ENCODE measurements at places on chromosomes 12 and 14.
A peak's percentile ranks its signal among the peaks of the same experiment; 100 is the strongest.

- DNase-seq, result no peak
Measured at GRCh38 chr12:117986705-117987469, 18.1 kb upstream of the KSR2 start.

DNA sequence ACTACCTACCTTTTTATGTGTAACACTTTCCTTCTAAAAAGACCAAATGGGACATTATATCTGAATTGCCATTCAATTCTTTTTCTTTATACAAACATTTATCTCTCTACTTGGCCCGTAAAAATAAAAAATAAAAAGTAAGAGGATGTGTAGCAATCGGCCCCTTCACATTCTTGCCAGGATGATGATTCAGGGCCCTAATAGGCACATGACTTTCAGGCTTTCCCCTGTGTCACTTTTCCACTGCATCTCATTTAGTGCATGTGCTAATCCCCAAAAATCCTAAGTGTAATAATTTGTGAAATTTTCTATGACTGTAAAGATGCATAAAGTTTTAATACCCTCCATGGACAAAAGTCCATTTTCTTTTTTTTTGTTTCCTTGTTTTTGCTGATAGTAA, 23.0 kb upstream of the ATP2B1 start:
- DNase-seq, result peak; percentile 67

DNA sequence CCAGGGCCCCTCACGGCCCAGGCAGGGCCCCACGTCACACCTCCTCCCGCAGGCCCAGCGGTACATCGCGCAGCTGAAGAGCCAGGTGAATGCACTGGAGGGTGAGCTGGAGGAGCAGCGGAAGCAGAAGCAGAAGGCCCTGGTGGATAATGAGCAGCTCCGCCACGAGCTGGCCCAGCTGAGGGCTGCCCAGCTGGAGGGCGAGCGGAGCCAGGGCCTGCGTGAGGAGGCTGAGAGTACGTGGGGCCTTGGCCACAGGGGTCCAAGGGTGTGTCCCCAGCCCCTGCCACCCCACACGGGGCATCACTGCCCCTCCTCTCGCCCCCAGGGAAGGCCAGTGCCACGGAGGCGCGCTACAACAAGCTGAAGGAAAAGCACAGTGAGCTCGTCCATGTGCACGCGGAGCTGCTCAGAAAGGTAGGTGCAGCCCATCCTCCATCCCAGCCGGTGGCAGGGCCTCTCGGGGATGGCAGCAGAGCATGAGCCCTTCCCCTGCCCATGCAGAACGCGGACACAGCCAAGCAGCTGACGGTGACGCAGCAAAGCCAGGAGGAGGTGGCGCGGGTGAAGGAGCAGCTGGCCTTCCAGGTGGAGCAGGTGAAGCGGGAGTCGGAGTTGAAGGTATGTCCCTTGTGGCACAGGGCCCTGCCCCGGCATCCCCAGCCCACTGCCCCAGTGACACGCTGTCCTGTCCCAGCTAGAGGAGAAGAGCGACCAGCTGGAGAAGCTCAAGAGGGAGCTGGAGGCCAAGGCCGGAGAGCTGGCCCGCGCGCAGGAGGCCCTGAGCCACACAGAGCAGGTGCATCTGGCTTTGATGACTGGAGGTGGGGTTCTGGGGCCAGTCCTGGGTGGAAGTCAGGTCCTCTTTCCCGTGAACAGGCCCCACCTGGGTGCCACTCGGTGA, 20.9 kb downstream of the HIP1R start:
- no peak for DNase-seq

DNA sequence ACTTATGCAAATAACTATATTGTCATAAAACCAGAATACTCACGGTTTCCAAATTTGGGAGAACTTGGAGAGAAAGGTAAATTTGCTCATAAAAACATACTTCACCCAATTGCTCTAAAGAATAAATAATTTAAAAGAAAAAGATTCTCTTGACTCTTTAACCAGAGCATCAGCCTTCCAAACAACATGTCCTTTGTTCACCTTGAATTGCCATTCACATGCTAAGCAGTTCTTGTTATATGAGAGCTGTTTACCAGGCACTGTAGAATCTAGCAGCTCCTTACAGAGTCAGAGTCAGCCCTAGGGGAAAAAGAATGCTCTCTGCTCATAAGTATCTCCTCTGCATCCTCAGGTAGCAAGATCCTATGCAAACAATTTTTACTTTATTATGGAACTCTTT, 10.2 kb downstream of the SLCO1A2 start:
- no peak for DNase-seq

DNA sequence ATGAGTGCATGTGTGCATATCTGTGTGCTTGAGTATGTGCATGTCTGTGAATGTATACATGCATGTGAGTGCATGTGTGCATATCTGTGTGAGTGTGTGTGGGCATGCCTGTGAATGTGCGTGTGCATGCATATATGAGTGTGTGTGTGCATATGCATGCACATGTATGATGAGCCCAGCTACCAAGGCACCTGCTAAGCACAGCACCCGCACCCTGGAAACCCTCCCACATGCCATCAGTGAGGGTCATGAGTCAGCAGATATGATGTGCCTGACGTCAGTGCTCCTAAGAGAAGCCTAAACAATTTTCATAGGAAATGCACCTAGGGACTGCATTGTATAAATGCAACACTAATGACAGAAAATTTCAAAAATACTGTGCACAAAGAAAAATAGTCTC, 151.1 kb downstream of the KIF26A start:
- DNase-seq, result no peak

DNA sequence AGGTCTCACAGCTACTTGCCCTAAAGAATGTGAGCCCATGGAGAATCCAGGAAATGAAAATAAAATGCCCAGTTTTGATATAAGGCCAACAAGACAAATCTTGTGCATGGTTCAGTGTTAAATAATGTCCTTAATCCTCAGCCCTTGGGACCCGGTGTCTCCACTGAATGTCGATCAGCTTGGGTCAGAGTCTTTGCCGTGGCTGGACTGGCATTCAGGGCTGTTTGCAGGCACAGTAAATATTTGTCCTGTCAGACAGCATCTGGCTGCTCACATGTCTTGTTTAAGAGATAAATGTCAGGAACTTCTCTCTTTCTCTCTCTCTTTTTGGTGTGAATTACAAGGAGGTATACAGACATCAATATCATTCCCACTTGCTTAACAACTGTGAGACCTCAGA, 452.5 kb downstream of the FUT8 start:
- DNase-seq, result no peak

- DNase-seq, result no peak
Measured at GRCh38 chr14:34700622-34701130, 13.7 kb downstream of the CFL2 start.

- no peak for DNase-seq
Measured at GRCh38 chr12:122072031-122072970, 6.3 kb upstream of the MLXIP start.

DNA sequence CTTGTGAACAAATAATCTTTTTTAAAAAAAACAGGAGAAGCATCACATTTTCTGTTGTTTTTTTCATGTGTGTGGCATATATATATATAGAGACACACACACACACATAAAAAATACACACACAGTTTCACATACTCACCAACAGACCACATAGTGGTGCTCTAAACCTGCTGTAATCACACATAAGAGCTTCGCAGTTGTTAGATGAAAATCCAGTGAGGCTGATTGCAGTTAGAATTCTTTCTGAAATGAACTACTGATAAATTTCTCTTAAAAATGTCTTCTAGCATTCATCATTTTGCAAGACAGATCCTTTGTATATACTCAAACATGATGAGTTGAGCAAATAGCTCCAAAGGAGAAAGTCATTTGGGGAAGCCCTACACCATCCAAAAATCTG, 434.3 kb upstream of the STXBP6 start:
- DNase-seq, result no peak

DNA sequence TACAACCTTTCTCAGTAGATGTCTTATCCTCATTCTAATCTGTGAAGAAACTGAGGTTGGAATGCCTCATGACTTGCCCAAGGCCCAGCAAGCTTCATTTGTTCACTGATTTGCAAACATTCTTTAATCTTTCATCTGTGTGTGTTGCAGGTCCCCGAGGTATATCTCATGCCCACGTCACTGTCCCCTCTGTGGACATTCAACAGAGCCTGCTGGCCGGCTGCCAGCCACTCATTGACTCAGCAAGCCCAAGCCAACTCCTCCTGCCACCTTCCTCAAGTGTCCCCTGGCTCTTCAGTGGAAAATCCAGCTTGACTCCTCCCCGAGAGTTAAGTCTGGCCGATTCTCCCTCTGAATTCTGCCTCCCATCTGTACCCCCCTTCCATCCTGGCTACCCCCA, 1.9 kb upstream of the DCAF4 start:
- DNase-seq, result no peak

GRCh38 chr14:89613260-89614008, 196.4 kb upstream of the FOXN3 start:
- no peak for DNase-seq

DNA sequence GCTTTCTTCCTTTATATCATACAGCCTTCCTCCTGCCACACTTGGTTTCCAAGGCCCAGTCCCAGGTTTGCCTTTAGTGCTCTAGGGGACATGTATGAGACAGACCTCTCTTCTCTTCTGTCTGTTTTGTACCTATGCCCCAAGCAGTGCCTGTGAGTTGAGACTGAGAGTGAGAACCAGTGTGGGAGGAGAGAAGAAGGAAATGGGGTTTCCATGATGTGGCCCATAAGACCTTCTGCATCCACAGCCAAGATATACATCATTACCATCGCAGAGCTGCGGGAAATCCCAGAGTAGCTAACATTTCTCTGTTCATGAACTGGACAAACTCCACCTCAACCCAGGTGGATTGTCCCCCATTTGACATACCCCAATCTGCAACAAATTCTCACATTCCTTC, 2.8 kb downstream of the TESPA1 start:
- no peak for DNase-seq

DNA sequence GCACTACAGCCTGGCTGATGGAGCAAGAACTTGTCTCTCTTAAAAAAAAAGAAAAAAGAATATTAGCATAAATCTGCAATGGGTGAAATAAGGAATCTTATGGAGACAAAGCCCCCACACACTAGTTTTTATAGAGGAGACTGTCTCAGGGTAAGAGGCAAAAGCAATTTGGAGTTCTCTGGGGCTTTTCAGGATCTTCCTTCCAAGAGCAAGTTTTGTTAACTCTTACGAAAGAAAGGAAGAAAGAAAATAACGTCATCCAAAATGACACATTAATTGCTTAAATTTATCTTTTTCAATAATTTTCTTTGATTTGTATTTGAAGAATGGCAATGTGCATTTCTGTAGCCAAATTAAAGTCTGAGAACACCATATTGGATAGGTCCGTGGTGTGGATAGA, 3.8 kb downstream of the PDE6H start:
- DNase-seq, result no peak

DNA sequence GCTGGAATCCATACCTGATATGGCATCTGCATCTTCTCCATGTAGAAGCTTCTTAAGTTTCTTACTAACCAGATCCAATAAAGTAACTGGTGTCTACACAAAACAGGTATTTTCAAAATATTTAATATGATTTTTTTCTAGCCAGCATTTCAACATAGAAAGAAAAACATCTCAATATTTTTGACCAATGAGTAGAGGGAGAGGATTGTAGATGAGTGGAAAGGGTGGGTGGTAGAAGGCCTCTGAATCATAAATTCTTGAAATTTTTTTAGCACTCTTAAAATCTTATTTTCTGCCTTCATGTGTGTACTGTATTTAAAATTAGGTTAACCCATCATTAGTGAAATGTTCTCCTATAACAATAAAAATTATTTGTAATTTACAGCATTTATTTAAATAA, 18.0 kb downstream of the DEPDC4 start:
- DNase-seq, result no peak

DNA sequence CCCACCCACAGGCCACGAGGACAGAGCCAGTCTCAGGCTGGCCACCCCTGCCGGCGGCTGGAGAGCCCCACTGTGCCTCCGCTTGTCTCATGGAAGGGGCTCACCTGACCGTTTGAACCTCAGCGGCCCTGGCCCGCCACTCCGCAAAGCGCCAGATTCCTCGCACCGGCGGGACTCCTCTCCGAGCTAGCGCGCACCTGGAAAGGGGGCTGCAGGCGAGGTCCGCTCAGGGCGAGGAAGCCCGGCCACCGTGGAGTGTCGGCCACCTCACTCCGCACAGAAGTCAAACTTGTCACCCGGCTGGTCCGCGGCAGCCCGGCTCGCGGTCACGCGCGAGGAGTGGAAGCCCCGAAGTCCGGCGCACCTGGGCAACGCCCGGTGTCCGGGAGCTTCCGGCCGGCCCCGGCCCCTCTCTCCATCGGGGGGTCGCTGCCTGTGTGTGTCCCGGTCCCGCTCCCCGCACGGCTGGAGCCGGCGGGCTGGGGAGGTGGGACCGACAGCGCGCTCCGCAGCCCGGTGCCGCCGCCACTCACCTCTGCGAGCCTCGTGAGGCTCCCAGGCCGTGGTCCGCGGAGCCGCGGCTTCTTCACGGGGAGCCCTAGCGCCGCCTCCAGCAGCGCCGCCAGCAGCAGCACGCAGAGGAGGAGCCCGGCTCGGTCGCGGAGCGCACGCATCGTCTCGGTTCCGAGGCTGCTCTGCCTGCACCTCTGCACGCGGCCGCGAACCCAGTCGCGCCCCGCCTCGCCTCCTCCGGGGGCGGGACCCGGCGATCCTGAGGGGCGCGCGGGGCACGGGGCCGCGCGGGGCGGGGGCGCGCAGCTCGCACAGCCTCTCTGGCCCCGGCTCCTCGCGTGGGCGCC, at the start of gene ISM2:
Gene ISM2, minus strand, starts transcription at position 697 of the 860 bp plus-strand sequence. Its CDS starts 23 bp downstream, at position 674.
- DNase-seq, result peak; percentile 31

- no peak for DNase-seq
Measured at GRCh38 chr12:46043972-46044520, 53.7 kb upstream of the SCAF11 start.

DNA sequence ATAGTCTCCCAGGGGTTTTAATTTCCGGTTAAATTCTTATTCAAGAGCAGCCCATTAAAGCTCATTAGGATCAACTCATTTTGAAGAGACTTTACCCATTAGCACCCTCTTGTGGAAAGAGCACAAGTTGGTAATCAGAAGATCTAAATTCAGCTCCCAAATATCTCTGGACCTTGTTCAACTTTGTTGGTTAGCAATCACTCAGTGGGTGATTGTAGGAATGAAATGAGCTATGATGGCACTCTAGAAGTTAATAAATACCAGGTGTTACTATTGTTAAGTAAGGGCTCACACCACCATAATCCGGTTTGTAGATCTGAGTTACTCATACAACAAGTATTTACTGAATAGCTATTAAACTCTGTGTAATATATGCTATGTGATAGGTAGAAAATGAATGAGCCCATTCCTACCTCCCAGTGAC, 42.9 kb downstream of the TRIP11 start:
- DNase-seq, result peak; percentile 62

DNA sequence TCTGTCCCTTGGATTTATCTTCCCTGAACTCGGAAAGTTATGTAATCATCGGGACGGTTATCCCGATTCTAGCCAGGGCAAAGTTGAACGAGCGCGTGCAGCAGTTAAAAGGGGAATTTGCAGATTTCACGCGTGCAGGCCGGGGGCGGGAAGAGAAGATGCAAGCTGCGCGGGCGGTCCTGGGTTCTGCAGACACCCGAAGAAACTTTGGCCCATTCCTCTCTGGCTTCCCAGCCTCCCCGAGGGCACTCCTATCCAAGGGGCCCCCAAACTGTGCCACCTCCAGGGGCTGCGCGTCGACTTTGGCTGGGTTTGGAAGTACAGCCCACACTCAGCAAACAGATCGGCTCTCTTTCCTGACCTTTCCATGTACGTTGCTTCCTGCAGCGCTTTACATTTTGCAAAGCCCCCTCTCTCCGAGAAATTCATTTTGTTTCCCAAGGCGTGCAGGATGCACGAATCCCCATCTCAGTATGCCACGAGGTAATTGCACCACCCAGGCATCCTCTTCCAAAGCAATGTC, 941 bp upstream of the PPP1CC start:
- DNase-seq, result peak; percentile 74
